ENCODE measurements at places on chromosomes 11 and 22.

GRCh38 chr22:44994399-44995104, 15.3 kb downstream of the PHF21B start:
- no peak for DNase-seq

- DNase-seq: peak; percentile 11
These were observed 176.5 kb downstream of the TRPC6 start for GRCh38 chr11:101407324-101407723.

DNA sequence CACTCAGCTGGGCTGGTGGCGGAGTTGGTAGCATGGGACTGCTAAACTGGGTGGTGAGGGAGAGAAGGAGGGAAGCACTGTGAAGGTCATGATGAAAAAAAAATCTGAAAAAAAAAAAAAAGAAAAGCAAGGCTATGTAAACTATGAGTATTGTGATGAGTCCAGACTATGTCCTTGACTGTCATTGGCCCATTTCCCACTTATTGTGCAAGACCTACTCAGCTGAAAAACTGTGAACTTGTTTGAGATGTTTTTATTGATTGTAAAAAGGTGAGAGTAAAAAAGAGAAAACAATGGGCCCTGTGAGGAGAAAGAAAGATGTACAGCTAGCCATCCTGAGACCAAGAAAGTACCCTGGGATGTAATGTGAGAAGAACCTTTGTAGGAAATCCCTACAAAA, 798.4 kb upstream of the TENM4 start:
- no peak for DNase-seq

DNA sequence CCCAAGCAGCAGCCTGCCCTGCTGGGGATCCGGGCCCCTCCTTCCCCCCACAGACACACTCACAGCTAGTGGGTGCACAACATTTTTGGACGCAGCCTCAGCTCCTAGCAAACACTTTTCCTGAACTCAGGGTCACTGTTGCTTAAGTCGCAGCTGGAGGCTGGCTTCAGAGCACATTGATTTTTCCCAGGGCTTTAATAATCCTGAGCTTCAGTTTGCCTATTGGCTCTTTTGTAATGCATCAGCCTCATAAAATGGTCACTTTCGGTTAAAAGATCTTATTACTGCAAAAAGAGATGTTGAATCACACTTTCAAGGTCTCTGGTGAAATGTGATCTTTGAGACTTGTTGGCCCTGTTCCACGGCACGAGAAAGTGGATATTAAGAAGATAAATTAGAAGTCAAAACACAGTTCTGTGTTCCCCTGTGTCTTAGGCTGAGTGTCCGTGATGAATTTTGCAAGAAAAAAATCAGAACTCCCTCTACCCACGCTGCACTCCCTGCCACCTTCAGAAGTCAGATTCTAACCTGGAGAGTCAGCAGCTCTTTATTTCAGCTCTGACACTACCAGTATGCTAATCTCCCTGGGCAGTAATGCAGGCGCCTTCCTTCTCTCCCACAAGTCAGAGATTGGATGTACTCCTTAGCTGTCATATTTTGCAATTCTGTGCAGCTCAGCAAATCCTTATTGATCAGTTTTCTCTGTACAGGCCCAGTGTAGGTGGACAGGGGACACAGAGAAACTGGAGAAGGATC, 158.2 kb upstream of the E2F8 start:
- peak; percentile 35 for DNase-seq

DNA sequence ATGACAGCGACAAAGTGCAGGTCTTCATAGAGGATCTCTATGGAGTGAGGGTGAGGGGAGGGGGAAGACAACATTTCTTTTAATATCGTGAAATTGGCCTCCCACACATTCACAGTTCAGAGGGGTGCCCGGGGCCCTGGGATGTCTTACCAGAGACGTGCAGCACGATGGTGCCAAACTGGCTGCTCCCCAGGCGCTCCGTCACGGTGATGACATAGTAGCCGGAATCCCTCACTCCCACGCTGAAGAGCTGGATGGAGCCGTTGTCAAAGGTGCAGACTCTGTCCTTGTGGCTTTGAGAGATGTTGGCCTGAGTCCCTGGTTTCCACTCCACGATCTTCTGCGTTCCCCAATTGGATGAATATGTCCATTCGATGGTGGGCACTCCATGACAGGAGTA, 29.6 kb downstream of the VSTM5 start:
- DNase-seq: no peak

- DNase-seq: no peak
These were observed 24.8 kb downstream of the FBLN1 start for GRCh38 chr22:45527456-45527855.

GRCh38 chr11:58913685-58914084, 25.6 kb upstream of the GLYATL1 start:
- DNase-seq: no peak

GRCh38 chr11:70762810-70763209, 364.5 kb downstream of the CTTN start:
- no peak for DNase-seq

GRCh38 chr11:61700212-61700611, 20.0 kb downstream of the DAGLA start:
- peak; percentile 41 for DNase-seq

- no peak for DNase-seq
These were observed at the start of gene BEST1 for GRCh38 chr11:61950035-61950547. Gene BEST1, plus strand, starts transcription at chr11:61950351. Its CDS starts 1,456 bp downstream, at chr11:61951807.

- DNase-seq: peak; percentile 33
These were observed 41.1 kb downstream of the OSBP start for GRCh38 chr11:59574467-59574866.

DNA sequence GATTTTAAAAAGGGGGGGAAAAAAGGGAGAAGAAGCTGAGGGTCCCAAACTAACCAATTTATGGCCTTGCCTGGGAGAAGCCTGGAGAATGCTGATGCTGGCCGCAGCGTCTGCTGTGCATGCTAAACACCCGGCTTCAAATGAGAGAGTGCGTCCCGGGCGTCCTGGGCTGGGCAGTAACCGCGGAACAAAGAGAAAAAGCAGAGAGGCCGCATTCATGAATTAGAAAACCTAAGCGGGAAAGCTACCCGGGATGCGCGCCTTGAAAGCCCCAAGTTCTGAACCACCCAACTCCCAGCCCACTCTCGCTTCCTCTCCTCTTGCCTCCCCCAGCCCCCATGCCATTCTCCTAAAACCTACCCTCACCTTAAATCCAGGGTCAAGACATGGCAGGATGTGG, 6.5 kb downstream of the MN1 start:
- DNase-seq: peak; percentile 38

DNA sequence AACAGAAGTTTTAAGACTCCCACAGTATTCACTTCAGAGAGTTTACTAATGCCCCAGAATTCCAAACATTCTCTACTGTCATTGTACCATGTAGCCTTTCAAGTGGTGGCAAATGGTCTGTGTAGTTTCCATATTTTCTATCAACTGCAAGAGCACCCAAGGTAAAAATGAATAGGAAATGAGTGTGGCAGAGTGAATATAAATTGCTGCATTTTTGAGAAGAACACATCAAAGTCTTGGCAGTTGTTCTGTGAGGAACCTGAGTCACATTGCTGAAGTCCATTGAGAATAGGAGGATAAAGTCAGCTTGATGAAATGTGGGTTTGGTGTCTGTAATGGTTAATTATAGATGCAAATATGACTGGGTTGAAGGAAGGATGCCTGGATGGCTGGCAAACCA, 193.6 kb downstream of the AASDHPPT start:
- DNase-seq: no peak

- DNase-seq: peak; percentile 57
These were observed 96.1 kb downstream of the FDX1 start for GRCh38 chr11:110525883-110526282.

DNA sequence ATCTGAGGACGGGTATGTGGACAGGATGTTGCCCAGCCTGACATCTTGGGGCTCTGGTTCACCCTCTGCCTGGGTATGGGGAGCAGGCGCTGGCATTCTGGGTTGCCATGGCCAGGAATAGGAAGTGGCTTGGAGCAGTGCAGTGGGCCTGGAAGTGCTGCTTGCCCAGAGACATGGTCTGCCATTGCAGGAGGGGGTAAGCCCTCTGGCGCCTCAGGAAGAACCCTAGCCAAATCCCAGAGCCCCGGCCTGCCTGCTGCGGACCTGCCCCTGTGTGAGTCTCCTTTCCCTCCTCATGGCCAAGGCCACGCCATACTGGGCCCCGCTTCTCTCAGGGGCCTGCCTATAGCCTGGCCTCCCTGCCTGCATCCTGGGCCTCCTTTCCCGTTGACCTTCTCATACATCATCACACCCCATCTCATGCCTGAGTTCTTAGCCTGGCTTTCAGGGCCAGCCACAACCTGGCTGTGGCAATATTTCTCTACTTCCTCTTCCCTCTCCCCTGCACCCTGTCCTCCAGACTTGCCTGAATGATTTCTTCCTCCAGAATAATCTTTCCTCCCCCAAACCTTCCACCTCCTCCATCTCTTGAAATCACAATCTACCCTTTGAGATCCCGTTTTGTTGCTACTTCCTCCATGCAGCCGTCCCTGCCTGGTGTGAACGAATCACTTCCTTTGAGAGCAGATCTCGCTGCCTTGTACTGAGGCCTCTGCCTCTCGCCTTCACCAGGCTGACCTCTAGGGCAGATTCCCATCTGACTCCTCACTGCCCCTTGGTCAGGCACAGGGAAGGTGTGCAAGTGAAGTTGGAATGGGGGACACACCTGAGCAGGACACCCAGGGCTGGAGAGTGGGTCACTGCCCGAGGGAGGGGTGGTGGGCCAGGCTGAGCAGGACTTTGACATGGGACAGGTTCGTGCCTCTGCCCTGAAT, 5.2 kb downstream of the CAPN5 start:
- DNase-seq: peak; percentile 13

DNA sequence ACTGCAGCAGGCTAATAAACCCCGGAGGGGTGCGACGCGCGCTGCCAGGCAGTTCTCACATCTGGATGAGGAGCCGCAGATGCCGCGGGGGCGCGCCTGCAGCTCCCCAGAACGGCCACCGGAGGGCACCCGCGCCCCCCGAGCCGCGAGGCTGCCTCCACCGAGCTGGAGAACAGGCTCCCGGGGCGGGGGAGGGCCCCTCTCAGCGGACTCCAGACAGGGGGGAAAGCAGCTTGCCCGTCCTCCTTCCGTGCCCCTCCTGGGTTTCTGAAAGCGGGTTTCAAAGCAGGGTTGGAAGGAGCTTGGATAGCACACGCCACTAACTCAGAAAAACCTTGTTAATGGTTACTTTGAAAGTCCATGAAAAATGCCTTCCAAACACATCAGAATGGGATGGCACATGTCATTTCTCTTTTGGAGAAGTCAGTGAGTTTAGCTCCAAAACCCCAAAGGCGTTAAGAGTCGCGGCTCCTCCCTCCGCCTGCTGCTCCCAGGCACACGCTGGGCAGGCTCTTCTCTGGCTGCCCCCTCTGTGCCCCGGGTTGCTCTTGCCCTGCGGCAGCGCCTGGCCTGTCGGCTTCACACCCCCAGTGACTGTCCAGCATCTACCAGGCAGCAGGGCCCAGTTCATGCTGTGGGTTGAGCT, 317.8 kb downstream of the NTM start:
- peak; percentile 80 for DNase-seq

GRCh38 chr11:68741463-68741862, 9.9 kb downstream of the TESMIN start:
- no peak for DNase-seq

DNA sequence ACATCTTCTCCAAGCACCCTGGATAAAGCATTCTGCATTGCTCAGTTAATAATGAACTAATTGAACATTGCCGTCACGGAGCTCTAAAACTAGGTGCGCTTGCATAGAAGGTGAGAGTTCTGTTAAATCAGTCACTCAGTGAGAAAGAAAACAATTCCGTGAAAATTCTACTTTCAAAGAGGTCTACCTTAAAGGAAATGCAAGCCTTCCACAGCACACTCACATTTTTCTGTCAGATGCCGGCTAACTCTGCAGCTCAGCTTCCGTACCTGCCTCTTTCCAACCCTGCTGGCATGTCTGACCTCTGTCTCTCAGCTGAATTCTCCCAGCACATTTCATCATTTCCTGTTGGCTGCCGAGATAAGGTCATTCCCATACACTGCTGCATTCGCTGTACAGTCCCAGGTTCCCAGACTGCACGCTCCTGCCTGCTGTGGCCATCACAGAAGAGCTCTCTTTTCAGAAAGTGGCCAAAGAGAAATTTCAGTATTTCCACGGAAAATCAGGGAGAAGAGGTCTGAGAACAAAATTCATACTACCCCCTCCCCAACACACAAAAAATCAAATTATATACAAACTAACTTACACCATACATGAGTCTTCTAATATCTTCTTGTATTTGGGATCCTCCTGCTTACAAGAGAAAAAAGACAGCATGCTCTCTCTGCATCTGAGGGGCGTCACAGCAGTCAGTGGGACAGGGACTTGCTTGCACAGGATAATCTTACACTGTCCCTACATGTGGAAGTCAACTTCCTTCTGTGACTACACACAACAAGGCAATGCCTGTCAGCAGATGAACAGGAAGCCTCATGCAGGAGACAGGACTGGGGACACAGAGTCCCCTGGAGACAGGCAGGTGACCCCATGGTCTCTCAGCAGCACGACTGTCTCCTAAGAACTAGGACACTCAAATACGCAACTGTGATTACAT, 55.1 kb downstream of the PACSIN2 start:
- peak; percentile 61 for DNase-seq

- DNase-seq: no peak
These were observed 1310.1 kb upstream of the RAG2 start for GRCh38 chr11:37908219-37908548.
